ENCODE measurements at places on chromosomes 12 and 14. TPM values are rescaled to one million over a fixed set of nuclear protein-coding genes. Genes with fewer than 3 reads are reported as not detected.

DNA sequence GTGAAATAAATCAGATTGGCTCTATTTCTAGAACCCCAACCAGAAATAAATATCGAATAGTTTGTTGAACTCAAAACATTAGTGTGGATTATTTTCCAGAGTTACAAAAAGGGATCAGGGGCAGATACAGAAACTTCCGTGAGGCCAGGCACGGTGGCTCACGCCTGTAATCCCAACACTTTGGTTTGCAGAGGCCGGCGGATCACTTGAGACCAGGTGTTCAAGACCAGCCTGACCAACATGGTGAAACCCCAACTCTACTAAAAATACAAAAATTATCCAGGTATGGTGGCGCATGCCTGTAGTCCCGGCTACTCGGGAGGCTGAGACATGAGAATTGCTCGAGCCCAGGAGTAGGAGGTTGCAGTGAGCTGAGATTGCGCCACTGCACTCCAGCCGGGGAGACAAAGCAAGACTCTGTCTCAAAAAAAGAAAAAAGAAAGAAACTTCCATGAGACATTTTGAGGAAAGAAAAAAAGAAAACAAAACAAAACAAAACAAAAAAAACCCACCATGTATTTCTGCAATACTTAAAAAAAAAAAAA is 2.1 kb downstream of the FBXO21 start:
- no peak for DNase-seq

Gene HSPB8
- polyA plus RNA-seq: 15.3 TPM

Gene KRT79
- polyA plus RNA-seq: 0.15 TPM

DNA sequence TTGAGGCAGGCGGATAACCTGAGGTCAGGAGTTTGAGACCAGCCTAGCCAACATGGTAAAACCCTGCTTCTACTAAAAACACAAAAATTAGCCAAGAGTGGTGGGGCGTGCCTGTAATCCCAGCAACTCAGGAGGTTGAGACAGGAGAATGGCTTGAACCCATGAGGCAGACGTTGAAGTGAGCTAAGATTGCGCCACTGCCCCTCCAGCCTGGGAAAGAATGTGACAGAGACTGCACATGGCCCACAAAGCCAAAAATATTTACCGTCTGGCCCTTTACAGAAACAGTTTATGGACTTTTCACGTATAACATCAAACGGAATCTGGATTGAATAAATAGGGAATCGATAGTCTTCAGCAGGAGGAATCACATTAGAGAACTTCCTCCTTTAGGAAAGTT is 3.5 kb downstream of the RSRC2 start:
- peak; percentile 79 for DNase-seq

- DNase-seq: no peak
Observed at GRCh38 chr14:68797121-68797670, 4.3 kb upstream of the ZFP36L1 start.

DNA sequence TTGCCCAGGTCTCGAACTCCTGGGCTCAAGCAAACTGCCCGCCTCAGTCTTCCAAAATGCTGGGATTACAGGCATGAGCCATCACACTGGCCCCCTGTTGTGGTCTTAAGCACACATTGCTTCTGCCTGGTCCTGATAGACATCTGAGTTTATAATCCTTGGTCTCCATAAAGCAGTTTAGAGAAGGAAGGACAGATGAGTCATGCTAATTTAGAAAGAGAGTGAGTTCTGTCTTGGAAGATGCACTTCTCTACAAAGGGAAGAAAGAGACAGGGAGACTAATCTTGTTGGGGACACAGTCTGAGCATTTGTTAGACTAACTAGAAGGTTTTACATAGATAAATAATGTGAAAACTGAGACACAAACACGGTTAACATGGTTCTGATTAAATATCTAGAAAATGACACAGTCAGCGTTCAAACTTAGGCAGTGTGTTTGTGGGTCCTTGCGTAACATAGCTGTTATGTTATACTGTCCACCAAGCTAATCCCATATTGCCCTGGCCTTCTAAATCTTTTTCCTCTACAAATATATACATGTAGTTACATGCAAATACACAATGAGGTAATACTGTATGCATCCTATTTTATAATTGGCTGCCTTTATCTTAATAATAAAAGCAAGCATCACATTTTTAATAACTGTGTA is 31.0 kb downstream of the SAMD4A start:
- peak; percentile 68 for DNase-seq

Gene SRRM4
- not detected for polyA plus RNA-seq

DNA sequence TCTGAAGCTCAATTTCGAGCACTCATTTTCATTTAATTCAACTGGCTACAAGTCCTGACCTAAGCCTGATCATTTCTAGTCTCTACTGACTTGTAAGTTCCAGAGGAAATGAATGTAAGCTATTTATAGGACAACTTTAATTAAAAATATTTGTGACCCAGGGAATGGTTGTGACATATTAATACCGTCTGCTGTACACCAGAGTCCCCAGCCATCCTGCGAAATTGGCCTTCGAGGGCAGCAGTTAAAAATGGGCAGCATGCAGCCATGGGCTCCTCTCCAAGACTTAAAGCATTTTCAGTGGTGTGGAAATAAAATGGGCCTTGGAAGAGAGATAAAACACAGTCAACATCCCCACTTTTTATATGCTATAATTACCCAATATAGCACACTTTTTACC is 30.7 kb upstream of the OVCH1 start:
- DNase-seq: no peak

Gene PLCZ1
- not detected for polyA plus RNA-seq

Data from GM23248 (cell line).